ENCODE measurements at places on chromosomes 6 and 20.

DNA sequence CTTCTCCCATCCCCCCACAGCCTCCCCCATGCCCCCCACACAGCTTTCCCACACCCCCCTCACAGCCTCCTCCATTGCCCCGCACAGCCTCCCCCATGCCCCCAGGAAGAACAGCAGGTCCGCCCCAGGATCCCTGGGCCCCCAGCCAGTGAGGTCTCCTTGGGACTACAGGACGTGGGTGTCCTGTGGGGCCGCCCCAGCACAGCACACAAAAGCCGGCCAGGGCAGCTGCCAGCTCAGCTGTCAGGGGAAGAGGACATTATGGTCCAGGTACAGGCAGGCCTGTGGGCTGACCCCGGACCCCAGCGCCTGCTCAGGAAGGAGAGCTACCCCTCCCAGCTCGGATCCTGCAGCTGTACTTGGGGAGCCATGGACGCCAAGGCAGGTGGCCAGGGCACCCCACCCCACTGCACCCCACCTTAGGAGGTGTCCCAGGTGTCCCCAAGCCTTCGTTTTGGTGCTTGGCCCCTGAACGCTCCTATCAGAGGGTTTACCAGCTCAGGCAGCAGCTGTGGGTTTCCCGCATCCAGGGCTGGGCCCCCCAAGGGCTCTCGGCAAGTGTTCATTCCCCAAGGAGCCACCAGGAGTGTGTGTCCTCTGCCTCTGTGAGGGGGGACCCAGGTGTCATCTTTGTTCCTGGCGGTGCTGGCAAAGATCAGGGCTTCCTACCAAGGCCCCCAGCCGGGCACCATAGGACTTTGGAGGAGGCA lies 42.3 kb upstream of the GATA5 start:
- no peak for DNase-seq

GRCh38 chr6:45562171-45562570 lies 184.4 kb upstream of the SUPT3H start:
- no peak for DNase-seq

DNA sequence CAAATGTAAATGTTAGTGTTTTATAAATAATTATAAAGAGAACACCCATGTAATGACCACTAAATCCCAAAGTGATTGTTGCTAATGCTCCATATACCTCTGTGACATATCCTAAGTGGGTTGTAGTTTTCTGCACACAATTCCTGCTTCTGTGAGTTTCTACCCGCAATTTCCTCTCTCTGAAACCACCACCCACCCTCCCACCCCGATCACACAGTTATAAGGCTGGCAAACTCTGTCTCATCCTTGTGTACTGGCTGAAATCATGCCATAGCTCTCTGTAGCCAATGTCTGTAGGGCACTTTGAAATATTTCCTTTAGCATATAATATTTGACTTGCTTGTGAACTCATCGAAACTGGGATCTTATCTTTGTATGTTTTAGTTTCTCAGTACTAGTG lies 236.6 kb downstream of the PLCB1 start:
- no peak for DNase-seq

DNA sequence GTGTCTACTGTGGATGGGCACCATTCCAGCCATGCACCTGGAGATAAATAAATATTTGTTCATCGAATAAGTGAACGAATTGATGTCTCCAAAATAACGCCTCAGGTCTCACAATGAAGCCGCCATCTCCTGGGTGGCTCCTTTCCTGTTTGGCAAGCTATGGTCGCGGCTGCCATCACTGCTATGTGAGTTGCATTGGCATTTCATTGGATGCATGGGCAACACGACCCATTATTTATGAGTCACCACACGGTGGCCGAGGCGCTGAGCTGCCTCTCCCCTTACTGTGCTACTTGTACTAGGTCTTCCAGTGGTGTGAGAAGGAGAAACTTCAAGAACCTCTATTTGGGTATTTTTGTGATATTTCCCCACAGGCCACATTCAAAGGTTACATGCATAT lies 21.3 kb upstream of the PDE10A start:
- DNase-seq, result no peak

- no peak for DNase-seq
These were observed 119.0 kb downstream of the ZDHHC14 start for GRCh38 chr6:157500022-157500421.

Data from stimulated activated CD8-positive, alpha-beta memory T cell treated with anti-CD3 and anti-CD28 coated beads, Interleukin-4, amount 100 ng/mL, for 1 hour (primary cell).